B cell (primary cell): ENCODE measurements at places on chromosomes 3 and 15.

DNA sequence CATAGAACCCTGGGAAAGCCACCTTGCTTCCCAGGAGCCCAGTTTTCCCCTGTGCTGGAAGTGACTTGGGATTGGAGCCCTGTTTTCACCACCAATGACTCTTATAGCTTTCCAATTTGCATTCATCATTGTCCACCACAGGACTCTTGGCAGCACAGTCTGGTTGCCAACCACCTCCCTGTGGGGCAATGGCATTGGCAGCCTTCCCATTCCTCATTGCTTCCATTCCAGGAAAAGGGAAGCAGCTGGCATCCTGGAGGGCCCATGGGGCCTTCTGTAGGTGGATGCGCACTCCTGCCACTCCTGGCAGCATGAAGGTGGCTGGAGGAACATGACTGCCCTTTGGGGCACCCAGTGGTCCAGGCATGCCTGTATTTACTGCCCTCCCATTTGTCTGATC is 57.7 kb downstream of the FEM1B start:
- DNase-seq, result no peak

DNA sequence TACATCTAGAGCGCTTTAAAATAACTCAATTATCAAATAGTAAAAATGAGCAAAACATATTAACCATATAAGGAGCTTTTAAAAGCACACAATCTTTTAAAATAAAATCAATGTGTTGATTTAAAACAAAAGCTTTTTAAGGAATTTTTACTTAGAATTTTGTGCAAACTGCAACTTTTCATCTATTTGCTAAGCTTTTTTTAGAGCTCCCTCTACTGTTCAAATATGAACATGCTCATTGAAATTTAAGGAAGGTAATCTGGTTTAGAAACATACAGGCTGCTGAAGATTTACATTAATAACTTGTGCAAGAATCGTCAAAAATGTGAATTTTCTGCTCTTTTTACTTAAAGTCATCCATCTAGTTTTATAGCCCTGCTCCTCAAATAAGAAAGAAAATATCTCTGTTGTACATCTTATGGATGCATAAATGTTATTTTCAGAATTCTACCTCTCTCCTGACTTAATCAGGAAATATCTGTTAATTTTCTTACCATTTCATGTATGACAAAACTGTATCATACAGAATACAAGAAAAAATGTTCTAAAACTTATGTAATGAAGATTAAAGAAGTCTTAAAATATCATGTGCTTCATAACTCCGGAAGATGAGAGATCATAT is 469.4 kb upstream of the ROBO2 start:
- DNase-seq, result no peak

GRCh38 chr15:67750371-67750770 is 74.9 kb upstream of the SKOR1 start:
- DNase-seq, result no peak

DNA sequence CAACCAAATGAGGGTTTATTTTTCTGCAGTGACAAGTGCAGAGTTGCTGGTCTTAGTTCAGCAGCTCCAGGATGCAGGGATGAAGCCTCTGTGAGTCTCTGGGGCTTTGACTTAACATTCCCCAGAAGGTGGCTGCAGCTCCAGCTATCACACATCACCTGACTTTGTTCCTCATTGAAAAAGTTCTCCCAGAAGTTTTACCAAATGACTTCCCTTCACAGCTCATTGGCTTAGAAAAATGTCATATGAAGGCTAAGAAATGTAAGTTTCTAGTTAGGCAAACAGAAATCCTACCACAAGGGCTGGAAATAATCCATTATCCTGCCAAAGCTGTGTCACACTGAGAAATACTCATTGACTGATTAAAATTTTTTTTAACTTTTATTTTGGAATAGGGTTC is 184.9 kb downstream of the MINAR1 start:
- DNase-seq, result no peak

DNA sequence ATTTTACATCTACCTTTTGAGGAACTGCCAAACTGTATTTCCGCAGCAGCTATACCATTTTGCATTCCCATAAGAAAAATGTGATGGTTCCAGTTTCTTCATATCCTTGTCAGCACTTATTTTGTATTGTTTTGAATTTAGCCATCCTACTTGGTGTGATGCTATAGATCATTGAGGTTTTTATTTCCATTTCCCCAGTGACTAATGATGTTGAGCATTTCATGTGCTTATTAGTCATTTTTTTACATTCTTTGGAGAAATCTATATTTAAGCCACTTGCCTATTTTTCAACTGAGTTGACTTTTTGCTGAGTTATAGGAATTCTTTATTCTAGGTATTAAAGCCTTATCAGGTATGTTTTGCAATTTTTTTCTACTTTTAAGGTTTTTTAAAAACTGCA is 347.6 kb upstream of the RARB start:
- DNase-seq, result no peak

DNA sequence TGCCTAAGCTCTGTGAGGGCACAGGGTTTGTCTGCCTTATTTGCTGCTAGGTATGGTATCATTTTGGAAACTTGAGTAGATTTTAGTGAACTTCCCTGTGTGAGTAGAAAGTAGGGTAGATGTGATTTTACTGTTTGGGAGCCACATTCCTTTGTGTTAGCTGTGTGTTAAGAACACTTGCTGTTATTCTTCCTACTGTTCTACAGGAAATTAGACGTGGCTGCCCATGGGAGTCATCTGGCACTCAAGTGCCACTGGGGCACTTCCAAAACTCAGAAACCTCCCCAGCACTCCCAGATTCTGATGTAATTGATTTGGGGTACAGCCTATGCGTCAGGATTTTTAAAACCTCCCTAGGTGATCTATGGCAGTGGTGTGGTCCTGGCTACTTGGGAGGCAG is 369.9 kb upstream of the C2CD4B start:
- no peak for DNase-seq

DNA sequence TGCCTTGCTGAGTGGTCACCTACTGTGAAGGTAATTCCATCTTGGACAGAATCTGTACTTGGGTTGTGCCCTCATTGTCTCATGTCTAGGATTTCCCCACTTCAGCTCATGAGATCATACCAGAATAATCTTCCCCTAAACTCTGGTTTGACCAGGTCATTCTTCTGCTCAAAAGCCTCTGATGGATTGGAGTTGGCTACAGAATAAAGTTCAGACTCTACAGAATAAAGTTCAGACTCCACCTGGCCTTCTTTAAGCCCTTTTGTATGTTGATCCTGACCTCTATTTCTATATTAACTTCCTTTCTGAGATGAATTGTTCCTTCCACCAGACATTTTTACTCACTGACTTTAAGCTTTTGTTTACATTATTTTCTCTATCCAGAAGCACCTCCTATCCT is 6.4 kb upstream of the GLCE start:
- no peak for DNase-seq
